ENCODE measurements at places on chromosomes 12 and 14.

DNA sequence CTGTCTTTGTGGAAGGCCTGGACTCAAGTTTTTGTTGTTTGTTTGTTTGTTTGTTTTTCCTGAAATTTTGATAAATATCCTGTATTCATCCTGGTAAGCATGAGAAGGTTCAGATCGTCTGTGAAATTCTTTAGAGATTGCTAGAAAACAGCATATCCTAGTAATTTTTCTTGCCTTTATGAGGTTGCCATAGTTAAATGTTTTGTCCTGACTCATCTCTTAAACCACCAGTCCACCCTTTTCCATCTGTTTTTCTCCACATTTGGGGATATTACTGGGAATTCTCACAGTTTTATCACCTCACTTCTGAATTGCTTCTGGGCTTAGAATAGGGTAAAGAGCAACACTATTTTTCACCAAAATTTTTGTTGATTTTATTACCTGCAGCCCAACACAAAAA lies 248.3 kb downstream of the FBXL14 start:
- no peak for DNase-seq

- no peak for DNase-seq
Observed at GRCh38 chr12:45687081-45688015, 42.2 kb upstream of the ARID2 start.

DNA sequence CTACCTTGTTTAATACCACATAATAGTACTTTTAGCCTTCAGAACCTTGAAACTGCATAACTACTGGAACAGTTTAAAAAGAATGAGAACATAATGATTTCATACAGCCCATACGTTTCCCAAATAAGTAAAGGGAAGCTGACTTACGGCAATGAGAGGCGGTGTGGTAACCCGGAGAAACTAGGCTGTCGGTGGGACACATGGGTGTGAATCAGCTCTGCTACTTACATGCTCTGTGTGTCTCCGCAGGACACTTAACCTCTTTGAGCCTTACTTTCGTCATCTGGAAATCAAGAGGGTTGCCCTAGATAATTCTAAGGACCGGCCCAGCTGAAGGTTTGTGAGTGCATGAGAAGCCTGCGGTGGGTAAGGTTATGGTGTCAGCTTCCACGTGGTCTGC lies 49.3 kb upstream of the PLEKHG3 start:
- DNase-seq = no peak

- no peak for DNase-seq
Observed at GRCh38 chr12:68411371-68411770, 79.2 kb upstream of the MDM1 start.

GRCh38 chr12:118494776-118495175 lies 118.4 kb downstream of the SUDS3 start:
- DNase-seq = no peak

GRCh38 chr14:93274055-93274806 lies 58.6 kb downstream of the BTBD7 start:
- no peak for DNase-seq

DNA sequence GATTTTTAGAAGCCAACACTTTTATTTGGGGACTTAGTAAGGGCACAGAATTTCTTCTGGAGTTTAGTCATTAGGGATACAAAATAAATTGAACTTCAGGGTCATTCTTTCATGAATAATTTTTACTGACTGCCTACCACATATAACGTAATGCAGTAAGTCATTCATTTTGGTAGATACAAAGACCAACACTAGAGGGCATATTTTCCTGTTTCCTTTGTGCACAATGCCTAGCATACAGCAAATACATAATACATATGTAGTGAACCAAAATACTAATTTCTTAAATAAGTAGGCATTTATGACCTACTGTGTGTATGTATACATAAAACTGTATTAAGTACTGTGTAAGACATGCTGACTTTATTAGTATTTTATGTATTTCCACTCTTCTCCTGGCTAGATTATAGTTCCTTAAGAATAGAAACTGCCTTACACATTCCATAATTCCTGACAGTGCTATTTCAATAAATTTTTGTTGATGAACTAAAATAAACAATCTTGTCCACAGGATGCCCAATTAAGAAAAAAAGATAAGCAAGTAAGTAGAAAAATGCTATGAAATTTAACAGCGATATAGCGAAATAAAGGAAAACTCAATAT lies 47.9 kb downstream of the PPP1R12A start:
- peak; percentile 8 for DNase-seq

- DNase-seq = no peak
Observed at GRCh38 chr12:112167718-112168525, 42.6 kb downstream of the TRAFD1 start.

GRCh38 chr12:86730233-86730632 lies 474.0 kb upstream of the MGAT4C start:
- no peak for DNase-seq

GRCh38 chr12:38934078-38934584 lies 28.7 kb upstream of the CPNE8 start:
- DNase-seq = no peak

- DNase-seq = no peak
Observed at GRCh38 chr14:61615743-61616523, 79.4 kb upstream of the HIF1A start.

GRCh38 chr12:48927261-48927660 lies 2.0 kb upstream of the FKBP11 start:
- DNase-seq = no peak

GRCh38 chr12:109723311-109723881 lies 9.8 kb downstream of the FAM222A start:
- no peak for DNase-seq

DNA sequence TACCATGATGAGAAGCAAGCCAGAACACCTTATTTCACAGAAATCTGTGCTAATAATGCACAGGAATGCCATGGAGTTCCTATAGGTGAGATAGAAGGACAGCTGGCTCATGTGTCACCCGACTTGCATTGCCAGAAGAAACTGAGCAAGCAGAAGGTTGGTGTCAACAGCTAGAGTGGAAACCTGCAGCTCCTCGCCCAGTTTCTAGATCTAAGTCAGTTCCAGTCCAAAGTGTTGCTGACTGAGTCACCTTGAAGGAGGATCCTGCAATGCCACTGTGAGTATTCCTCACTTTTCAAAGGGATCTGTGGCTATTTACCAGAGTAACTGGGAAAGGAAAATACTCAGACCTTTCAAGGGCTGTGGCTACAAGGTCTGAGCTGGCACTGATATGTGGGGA lies 17.1 kb downstream of the CDKL1 start:
- DNase-seq = no peak

DNA sequence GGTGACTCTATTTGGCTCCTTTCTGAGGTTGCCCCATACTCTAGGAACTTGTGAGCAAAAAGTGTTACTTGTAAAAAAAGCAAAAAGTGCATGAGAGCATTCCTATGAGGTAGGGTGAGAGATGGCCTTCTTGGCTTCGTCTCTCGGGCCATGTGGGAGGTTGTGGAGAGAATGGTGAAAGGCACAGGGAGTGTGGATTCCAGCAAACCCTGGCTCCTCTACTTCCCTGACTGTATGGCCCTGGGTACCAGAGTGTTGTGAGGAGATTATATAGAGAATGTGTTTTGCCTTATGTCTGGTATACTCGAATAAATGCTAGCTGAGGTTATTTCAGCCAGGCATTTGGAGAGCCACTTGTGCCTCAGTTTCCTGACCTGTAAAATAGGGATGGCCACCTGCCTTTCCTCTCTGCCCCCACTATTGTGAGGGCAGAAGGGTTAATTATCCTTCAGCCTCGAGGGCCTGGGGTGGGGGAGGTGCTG lies 11.0 kb downstream of the PLEKHG3 start:
- DNase-seq = no peak

DNA sequence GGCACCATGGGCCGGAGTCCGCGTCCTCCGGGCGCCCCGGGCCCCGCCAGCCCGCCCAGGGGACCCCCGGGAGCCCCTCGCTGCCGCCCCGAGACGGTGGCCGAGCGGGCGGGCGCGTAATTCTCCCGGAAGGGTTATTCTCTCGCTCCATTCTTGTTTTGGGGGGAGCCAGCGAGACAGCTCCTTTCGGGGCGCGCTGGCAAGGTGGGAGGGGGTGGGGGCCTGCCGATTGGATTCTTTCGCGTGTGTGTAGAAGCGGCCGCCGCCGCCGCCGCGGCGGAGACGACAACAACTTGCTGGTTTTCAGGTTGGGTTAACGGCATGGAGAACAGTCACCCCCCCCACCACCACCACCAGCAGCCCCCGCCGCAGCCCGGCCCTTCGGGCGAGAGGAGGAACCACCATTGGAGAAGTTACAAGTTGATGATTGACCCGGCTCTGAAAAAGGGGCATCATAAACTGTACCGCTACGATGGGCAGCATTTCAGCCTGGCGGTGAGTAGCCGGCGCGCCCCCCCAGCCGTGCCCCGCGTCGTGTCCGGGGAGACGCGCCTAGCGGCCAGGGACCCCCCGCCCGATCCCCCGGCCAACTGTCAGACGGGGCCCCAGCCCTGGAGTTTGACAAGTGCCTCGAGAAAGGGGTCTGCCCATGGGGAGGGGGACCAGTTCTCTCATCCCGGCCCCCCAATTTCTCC lies 755 bp downstream of the SETD1B start:
- DNase-seq = no peak

- DNase-seq = peak; percentile 50
Observed at GRCh38 chr12:106885541-106886249, 70.0 kb upstream of the TMEM263 start.
